ENCODE measurements at places on chromosomes 7 and 10.

GRCh38 chr10:129973674-129974059, 9.6 kb upstream of the EBF3 start:
- no peak for DNase-seq

GRCh38 chr7:45920502-45921380, at the start of gene IGFBP3:
IGFBP3 (minus strand) TSS chr7:45921272; CDS start chr7:45921140, 132 bp downstream.
- peak; percentile 38 for DNase-seq

GRCh38 chr7:150335774-150336112, 5.7 kb downstream of the RARRES2 start:
- DNase-seq, result no peak

- no peak for DNase-seq
Observed at GRCh38 chr10:113430634-113431397, 122.0 kb upstream of the HABP2 start.

GRCh38 chr10:88527245-88527644, 55.9 kb downstream of the RNLS start:
- DNase-seq, result no peak

- DNase-seq, result no peak
Observed at GRCh38 chr10:47332946-47333345, 10.7 kb downstream of the GDF2 start.

- no peak for DNase-seq
Observed at GRCh38 chr7:45683556-45684148, 109.5 kb downstream of the ADCY1 start.

GRCh38 chr10:133237588-133238465, at the start of gene VENTX:
VENTX (plus strand) TSS chr10:133237855; CDS start chr10:133237915, 60 bp downstream.
- no peak for DNase-seq

DNA sequence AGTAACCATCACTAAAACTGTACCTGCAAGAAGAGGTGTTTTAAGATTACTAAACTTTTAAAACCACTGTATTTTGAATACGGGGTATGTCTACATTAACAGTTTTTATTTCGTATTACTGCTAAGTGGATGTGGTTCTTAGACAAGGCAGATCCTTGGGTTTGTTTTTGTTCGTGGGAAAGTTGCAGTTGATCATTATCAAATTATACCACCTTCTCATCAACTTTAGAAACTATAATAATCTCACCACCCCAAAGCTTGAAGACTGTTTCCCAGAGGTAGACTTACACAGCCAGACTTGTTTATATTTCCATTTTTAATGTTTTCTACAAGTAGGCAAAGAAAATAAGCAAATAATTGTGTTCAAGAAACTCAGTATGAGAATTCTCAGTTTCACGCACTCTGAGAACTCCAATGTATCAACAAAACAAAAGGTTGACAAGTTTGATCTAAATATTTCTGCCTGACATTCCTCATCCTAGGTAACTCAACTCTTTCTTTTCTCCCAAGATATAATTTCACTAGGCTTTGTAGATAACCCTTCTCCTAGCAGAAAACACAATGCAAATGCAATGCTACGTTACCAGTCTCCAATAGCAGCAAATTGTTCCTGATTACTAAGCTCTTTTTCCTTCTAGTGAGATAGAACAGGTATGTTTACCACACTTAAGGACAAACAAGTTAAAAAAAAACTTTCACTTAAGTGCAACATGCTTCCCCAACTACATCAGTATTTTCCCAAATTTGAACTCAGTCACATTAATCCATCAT, 36.0 kb downstream of the IGF2BP3 start:
- DNase-seq, result no peak

- no peak for DNase-seq
Observed at GRCh38 chr10:102814873-102815661, 22.1 kb downstream of the CYP17A1 start.

DNA sequence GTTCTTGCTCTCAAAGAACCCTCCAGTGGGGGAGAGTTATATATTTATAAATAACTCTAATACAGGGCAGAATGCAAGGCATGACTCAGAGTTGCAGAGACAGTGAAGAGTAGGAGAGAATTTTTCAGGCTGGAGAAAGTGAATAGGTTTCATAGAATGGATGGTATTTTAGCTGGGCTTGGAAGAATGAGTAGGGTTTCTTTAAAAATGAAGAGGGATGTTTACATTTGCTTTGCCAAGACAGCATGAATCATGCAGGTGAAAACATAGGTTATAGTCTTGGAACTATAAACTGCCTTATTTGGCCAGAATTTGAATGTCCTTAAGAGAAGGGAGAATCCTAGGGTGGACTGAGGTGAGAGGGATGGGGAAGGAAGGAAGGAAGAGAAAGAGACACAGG, 124.8 kb downstream of the CPED1 start:
- no peak for DNase-seq

DNA sequence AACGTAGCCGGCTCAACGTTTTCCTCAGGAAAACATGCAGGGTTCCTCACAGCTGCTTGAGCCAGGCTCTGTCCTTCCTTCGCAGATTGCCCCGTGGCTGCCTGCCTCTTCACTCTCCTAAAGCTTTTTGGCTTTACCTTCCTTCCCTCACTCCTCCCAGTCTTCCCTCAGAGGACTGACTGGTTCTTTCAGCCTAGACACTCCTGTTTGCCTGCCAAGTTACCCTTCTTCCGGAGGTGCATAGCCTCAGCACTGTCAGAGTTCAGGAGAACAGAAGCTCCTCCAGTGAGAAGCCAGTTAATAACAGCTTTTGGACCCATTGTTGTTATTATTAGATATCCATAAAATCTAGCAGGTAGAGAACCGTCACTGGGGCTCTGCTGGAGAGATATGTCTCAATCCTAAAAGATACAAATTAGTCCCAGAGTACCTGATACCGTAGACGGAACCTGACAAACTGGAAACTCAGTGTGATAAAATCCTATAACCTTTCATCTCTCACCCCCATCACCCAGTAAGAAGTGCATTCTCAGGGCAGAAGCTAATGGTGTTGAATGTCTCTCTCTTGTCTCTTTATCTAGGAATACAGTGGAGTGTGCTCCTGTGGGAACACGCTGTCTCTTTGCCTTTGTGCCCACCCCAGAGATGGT, 79.6 kb downstream of the SND1 start:
- no peak for DNase-seq

DNA sequence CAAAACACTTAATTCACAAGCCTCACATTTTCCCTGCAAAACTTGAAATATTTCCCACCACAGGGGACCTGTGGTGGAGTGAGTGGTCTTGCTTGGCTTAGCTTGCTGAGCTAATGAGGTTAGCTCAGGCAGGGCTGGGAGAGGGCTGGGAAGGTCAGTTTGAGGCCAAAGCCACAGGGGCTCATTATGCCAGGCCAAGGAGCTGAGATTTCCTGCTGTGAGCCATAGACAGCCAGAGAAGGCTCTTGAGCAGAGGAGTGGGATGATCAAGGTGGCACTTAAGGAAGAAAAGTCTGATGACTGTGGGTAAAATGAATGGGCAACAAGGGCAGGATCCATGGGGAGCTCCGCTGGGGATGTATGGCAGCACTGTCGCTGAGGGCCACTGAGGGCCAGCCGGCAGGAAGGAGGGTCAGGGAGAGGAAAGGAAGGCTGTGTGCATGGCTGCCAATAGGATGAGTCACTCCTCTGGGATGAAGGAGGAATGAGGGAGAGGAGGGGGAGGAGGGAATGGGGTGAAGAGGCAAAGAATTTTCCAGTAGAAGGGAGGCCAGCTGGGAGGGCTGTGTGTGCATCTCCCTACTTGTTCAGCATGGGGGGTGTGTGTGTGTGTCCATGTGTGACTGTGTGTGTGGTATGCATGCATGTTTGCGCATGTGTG, 18.7 kb upstream of the ZNF488 start:
- no peak for DNase-seq

- no peak for DNase-seq
Observed at GRCh38 chr7:154871928-154872750, 130.8 kb downstream of the PAXIP1 start.

DNA sequence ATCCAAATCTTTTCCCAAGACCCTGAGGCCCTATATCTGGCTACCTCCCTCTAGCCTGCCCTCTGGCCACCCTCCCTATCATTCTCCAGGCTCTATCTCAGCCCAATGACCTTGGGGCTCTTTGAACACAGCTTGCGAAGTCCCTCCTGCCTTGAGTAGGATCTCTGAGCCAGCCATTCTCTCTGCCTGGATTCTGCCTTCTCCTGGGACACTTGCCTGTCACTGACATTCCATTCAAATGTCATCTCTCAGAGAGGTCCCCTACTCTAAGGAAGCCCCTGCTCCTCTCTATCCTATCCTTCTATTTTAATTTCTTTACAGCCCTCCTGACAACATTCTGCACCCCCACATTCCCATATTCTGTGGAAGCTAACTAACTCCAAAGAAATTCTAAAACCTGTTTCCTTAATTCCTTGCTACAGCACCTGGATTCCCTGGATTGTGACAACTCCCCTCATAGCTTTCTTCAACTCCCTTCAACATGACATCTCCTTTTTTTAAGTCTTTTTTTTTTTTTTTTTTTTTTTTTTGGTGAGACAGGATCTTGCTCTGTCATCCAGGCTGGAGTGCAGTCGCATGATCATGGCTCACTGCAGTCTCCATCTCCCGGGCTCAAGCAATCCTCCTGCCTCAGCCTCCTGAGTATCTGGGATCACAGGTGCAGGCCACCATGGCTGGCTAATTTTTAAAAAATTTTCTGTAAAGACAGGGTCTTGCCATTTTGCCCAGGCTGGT, 81.0 kb upstream of the ASAH2 start:
- no peak for DNase-seq

- DNase-seq, result no peak
Observed at GRCh38 chr7:12701433-12701832, 14.0 kb downstream of the ARL4A start.

DNA sequence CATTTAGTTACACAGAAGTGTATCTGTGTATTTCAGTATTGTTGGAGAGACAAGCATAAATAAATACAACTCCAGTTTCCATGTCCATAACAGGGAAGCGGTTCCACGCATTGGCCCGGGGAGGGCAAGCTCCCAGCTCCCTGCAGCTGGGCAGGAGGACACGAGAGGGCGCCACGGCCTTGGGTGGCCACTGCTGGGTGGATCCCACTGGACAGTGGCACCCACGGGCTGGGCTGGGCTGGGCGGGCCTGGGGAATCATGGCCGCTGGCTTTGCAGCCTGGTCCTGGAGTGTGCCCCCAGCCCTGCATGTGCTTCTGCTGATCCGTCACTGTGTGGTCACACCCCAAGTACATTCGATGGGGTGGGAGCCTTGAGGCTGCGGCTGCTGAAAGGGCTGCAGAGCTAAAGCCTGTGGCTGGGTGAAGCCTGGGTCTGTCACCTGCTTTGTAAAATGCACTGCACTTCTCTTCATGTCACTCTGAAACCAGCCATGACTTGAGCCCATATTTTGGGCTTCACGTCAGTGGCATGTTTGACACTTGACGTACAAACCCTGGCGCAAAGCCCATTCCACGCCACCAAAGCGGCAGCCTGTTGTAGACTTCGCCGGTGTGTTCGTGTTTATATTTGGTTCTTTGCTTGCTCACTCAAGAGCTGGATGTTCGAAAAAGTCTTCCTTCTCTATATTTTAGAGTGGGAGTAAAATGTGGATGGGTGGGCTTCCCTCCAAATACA, 27.5 kb downstream of the LRRC27 start:
- no peak for DNase-seq

GRCh38 chr10:99450156-99450555, 19.7 kb upstream of the GOT1 start:
- no peak for DNase-seq

- no peak for DNase-seq
Observed at GRCh38 chr7:1818575-1819258, 148.6 kb downstream of the ELFN1 start.

GRCh38 chr10:73872190-73872710, 2.1 kb downstream of the CAMK2G start:
- DNase-seq, result no peak

DNA sequence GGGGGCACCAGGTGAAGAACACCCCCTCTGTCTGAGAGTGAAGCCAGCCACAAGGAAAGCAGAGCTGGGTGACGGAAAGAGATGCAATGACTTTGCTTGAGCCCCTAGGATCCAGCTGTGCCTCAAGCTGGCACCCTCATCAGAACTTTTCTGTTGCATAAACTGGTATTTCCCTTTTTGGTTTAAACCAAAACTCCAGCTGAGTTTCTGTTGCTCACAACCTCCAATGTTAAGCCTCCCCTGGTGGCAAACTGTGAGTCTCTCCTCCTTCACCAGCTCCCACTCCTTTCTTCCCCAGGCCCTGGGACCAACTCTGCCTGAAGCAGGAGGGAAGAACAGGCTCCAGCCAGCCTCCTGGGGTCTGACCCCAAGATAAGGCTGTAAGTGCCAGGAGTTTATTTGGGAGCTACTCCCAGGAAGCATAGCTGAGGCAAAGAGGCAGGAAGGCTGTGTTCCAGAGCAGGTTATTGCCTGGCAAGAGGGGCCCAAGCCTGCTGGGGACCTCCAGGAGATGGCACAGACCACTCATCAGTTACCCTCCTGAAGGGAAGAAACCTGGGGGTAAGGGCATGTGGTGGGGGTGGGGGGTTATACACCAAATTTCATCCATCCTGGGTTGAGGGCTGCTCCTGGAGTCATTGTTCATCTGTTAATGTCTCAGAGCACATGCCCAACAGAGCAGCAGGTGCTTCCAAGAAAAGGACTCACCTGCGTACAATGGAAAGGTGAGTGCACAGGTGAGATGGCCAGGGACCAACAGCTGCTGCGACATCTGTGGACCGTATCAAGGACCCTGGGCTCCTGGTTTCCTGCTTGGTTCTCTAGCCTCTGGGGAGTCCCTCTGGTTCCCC, 73.3 kb upstream of the NANOS1 start:
- no peak for DNase-seq

DNA sequence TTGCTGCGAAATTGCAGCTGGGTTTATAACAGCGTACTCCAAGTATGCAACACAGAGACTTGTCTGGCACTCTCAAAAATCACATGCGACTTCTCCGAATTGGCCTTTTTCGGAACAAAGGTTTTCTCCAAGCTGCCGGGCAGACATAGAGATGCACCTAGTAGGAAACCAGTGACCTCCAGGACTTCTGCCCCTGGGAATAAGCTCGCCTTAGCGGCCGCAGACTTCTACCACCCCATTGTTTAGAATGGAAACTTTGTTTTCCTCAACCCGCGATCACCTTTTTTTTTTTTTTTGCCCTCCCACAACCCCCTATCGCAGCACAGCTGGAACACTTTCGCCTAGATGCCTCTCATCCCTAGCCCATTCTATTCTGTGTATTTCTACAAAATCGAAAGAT, 4.9 kb upstream of the HOXA10 start:
- DNase-seq, result no peak

All from neural crest cell (in vitro differentiated cells).